ENCODE measurements at places on chromosomes 11 and 22.

- DNase-seq: no peak
Observed at GRCh38 chr11:70244698-70245097, 25.8 kb upstream of the PPFIA1 start.

GRCh38 chr11:119888119-119888518 lies 159.1 kb upstream of the NECTIN1 start:
- DNase-seq: no peak

- DNase-seq: no peak
Observed at GRCh38 chr22:38712486-38713207, 6.9 kb downstream of the GTPBP1 start.

DNA sequence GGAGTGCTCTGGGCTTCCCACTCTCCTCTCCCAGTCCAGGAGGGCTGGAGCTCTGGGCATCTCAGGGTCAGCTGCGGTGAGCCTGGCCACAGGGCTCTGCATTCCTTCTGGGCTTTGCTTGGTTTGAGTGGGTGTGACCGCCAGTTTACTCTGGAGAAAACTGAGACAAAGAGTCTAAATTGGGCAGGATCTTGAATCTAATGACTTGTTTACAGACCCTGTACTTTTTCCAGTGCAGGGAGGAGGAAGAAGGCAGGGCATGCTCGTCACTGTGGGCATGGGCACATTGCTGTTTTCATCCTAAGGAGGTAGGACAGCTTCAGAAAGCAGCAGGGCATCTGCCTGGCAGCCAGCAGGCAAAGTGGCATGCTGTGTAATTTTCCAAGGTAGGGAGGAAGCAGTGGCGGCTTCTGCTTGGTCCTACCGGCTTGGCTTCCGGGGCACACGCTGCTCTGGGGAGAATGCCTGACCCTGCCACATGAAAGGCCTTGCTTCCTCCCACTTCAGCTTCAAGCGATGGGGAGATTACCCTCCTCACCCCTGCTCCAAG lies 22.9 kb downstream of the FLI1 start:
- peak; percentile 63 for DNase-seq

DNA sequence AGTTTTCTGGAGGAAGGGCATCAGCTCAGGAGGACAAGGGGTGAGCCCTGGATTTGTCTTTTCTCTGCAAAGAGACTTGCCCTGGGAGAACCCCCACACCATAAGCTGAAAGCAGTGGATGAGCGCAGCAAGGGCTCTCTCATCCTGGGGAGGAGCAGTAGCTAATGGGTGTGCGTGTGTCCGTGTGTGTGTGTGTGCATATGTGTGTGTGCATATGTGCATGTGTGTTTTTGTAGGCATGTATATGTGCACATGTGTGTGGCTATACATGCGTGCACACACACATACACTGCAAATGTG lies 45.3 kb downstream of the SMIM38 start:
- no peak for DNase-seq

- DNase-seq: no peak
Observed at GRCh38 chr11:115652094-115652493, 147.9 kb upstream of the CADM1 start.

DNA sequence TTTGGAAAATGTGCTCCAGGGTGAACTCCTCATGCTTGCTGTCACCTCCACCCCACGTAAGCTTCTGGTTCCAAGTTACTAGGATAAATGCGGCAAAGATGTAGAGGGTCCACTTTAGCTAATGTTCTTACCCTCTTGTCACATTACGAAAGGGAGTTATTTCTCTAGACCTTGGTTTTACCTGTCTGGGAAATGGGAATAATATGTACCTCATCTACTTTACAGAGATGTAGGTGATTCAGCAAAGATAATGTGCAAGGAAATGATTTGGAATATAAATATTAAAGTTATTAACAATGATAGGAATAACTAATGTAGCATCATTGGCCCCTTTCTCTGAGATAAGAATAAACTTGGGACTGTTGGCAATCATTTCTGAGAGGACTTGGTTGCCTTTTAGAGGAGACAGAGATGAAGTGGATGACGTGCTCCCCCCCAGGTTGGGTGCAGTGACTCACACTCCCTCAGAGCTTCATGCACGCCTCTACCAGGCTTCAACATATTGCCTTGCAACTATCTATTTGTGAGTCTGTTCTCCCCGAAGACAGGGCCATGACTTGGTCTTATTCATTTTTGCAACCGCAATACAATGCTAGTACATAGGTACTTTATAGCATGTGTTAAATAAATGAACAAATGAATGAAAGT lies 97.1 kb downstream of the ME3 start:
- DNase-seq: no peak

DNA sequence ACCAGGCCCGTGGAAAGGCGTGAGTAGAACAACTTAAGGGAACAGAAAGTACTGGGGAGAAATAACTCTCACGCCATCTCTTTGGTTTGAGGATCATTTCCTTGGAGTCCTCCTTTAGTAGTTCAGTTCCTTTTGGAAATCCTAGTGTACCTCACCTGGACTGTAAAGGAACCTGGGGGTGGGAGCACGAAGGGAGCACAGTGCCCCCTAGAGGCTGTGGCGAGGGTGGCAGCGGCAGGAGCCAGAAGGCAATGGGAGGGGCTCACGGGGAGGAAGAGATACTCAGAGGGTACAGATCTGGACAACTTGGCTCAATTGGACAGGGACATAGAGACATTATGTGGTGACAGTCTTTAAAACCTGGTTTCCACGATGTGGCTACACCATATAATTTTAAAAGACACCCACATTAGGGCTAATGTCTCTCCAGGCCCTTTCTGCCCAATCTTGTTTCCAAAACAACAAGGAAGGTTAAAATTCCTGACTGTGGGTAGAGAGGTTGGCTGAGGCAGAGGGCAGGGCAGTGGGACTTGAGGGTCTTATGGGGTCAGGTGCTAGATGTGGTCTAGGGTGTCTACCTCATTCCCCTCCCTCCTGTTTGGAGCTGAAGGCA lies 87.0 kb downstream of the CSNK2A3 start:
- DNase-seq: peak; percentile 68

DNA sequence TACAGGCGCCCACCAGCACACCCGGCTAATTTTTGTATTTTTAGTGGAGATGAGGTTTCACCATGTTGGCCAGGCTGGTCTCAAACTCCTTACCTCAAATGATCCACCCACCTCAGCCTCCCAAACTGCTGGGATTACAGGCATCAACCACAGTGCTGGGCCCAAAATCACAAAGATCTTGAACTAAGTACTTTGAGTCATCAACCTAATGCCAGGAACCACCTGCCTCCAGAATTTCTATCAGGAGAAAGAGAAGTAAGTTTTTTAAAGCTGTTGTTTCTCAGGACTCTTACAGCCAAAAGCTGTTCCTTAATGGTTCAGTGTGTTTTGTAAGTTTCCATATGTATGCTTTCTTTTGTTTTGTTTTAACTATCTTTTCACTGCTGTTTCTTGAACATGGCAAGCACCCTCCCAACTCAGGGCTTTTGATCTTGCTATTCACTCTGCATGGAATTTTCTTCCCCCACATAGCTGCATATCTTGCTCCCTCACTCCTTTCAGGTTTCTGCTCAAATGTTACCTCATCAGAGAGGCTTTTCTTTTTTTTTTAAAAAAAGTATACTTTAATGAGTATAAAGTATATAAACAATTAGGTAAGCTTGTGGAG lies 6.0 kb upstream of the PAK1 start:
- no peak for DNase-seq

GRCh38 chr11:1740786-1741530 lies 9.4 kb downstream of the IFITM10 start:
- no peak for DNase-seq

GRCh38 chr11:103659206-103659618 lies 377.2 kb upstream of the DDI1 start:
- no peak for DNase-seq

GRCh38 chr11:33264926-33265325 lies 7.7 kb downstream of the HIPK3 start:
- DNase-seq: no peak

GRCh38 chr11:68598816-68599653 lies 85.3 kb upstream of the GAL start:
- DNase-seq: peak; percentile 17

- no peak for DNase-seq
Observed at GRCh38 chr11:106706355-106706754, 311.9 kb downstream of the GUCY1A2 start.

GRCh38 chr11:75855206-75855605 lies 40.2 kb downstream of the UVRAG start:
- DNase-seq: no peak

DNA sequence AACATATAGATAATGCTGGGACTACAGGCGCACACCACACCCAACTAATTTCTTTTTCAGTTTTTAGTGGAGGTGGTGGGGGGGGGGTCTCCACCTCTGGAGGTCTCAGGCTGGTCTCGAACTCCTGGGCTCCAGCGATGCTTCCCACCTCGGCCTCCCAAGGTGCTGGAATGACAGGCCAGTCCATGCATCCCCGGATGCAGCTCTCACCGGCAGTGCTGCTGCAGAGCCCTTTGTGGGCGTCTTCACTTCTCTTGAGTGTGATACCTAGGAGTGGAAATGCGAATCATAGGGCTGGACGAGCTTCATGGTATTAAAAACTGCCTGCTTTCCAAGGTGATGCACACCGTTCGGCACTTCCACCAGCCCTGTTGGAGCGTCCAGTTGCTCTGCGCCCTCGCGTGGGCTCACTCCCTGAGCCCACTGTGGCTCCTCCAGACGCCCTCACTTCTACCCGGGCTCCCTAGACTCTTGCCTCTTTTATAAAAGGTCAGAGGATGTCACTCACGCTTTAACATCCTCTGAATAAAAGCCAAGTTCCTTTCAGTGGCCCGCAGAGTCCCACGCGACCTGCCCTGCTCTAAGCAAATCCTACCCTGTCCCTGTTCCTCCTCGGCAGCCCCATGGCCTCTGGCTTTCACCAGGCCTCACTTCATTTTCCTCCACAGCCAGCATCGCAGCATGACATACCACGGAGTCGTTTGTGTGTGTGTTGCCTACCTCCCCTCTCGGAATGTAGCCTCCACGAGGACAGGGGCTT lies 837 bp upstream of the BID start:
- no peak for DNase-seq

GRCh38 chr11:57001674-57002401 lies 13.1 kb downstream of the OR5AK2 start:
- no peak for DNase-seq

DNA sequence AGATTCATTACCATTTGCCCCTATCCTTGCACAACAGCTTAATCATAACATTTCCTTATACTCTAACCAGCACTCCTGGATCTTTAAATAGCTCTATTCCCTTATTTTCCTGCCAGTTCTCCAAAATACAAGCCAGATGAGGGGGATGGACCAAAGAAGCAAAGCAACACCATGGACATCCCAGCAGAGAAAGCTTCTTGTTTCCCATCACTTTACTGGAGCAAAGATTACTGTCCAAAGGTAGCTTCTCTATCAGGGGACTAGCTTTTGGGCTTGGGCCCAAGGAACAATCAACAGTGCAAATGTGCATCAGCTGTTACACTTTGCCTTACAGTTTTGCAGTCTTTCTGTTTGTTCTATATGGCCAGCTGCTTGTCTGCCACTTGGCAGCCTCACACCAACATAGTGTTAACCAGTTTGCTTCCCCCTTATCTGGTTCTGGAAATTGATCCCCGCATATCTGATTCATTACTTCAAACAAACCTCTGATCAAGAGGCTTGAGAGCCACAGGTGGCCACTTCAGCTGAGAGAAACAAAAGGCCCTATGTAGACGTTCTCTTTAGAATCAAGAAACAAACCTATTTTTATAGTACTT lies 814.3 kb downstream of the METTL15 start:
- no peak for DNase-seq

DNA sequence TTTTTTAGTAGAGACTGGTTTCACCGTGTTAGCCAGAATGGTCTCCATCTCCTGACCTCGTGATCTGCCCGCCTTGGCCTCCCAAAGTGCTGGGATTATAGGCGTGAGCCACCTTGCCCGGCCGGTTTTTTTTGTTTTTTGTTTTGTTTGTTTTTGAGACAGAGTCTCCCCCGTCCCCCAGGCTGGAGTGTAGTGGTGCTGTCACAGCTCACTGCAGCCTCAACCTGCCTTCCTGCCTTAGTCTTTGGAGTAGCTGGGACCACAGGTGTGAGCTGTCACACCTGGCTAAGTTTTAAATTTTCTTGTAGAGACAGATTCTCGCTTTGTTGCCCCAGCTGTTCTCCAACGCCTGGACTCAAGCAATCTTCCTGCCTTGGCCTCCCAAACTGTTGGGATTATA lies 3.2 kb downstream of the PPIL2 start:
- DNase-seq: no peak

GRCh38 chr11:71420455-71421241 lies 27.5 kb downstream of the DHCR7 start:
- DNase-seq: peak; percentile 18

DNA sequence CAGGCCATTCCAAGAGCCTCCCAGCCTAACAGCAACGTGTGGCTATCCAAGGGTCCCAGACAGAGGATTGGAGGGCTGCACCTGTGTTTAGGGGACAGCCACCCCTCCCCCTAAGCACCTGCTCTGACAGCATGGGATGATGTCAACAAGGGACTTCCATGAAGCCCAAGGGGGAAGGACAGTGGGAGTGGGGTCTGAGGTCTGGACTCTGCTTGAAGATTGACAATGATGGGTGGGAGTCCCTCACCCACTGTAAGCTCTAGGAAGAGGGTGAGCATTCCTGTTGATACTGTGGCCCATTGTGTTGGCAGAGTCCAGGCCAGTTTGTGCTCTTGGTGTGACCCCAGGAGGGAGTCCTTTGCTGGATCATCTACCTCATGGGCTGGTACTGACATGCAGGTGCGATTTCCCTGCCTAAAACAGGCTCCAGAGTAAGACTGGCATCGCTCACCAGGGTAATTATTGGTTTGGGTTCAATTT lies 46.9 kb upstream of the TUB start:
- DNase-seq: no peak

- DNase-seq: no peak
Observed at GRCh38 chr11:64919627-64920026, 2.6 kb upstream of the ATG2A start.

GRCh38 chr22:40236131-40236665 lies 58.5 kb downstream of the TNRC6B start:
- no peak for DNase-seq

DNA sequence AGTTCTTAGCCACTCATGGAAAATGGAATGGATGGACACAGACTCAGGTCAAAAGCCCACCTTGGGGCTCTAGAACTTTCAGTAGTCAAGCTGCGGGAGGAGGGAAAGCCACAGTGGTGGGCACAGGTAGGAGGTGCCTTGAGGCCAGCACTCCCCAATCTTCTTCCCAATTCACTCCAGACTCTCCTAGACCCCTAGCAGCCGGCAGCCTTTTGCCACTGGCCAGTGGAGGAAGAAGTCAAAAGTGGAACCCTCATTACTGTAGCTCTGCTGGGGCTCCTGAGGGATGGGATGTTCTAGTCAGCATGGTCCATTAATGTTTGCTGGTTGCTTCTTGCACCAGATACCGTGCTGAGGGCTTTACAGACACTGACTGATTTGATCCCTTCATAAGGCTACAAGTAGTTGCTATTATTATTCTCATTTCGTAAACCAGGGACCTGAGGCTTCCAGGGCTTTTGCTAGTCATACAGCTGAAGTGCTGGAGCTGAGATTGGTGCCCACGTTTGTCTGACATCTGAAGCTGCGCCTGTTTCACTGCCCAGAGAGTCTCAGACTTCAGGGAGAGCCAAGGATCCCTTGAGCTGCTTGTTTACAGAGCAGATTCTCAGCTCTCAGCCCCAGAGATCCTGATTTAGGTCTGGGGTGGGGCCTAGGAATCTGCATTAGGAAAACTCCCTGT lies 1.1 kb downstream of the UCP3 start:
- DNase-seq: no peak

Data from activated CD4-positive, alpha-beta T cell treated with anti-CD3 and anti-CD28 coated beads, Interleukin-10, Interleukin-2, amounts not matched to agents 100 ng/mL and 50 ng/mL, durations not matched to agents 16 hours and 8 hours (primary cell).